ENCODE measurements at places on chromosomes 2 and 18.

DNA sequence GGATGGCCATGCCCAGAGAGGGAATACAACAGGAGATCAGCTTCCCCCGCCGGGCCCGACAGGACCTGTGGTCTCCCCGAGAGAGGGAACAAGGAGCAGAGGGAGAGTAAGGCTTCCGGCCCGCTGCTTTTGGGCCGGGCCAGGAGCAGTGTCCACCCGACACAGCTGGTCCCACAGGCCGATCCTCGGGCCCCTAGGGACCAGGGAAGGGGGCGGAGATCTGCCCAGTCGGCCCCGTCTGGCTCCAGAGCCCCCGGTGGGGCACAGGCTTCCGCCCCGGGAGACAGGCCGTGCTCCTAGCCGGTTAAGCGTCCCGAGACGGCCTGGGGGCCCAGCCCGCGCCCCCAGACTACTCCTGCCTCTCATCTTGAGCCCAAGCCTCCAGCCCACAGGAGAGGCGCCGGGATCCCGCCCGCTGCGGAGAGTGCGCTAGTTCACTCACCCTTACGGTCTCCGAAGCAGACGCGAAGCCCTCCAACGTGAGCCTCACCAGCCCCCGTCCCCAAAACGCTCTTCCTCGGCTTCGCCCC, at the start of gene MCFD2:
Gene MCFD2, minus strand, starts transcription at position 526 of the 530 bp plus-strand sequence. CDS start 6,635 bp downstream, outside the sequence.
- DNase-seq: no peak

- no peak for DNase-seq
Observed at GRCh38 chr2:9975328-9975727, 23.8 kb downstream of the GRHL1 start.

DNA sequence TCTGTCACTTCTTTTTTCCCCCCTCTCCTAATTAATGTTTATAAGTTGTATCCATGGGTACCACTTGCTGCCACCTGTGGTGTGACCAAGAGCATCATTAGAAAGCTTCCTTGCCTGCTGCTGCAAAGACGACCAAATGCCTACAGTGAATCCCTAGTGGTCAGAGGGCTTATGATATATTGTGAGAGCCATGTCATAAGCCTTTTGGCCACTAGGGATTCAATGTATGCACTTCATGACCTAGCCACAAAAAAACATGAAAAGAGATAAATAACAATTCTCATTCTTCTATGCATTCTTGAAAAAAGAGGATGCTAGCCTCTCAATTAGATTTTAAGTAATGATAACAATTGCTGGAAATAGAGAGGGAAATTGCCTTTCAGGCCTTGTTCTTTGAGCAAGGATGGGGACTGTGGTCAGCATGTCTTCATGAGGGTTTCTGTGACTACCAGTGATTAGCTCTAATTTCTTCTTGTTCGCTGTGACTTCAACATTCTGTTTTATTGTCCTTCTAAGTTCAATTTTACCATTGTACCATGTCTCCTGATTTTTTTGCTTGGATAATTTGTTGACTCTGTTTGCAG, 435.3 kb downstream of the TGIF1 start:
- no peak for DNase-seq

GRCh38 chr18:51137026-51137729, 60.3 kb downstream of the MEX3C start:
- no peak for DNase-seq

GRCh38 chr2:96523659-96524481, 12.7 kb upstream of the ARID5A start:
- no peak for DNase-seq

DNA sequence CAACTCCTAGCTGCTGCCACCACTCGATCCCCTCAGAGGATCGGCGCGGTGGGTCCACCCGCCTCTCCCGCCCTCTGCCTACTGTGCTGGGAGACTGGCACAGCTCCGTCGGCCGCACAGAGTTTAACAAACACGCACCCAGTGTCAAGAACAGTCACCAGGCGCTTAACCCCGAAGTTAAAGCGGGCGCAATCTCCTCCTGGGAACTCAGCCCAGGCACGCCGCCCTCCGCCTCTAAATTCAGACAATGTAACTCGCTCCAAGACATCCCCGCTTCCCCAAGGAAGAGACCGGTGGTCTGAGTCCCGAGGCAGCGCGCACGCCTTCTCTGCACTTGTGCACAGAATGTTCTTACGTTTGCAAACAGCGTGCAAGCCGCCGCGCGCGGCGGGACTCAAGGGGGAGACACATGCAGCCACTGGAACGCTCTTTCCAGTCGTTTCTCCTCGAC, 533 bp downstream of the CXCR4 start:
- no peak for DNase-seq

GRCh38 chr2:225932811-225933413, 533.4 kb downstream of the NYAP2 start:
- no peak for DNase-seq

- no peak for DNase-seq
Observed at GRCh38 chr2:85318222-85319074, 9.3 kb downstream of the TGOLN2 start.

- DNase-seq: no peak
Observed at GRCh38 chr2:59737299-59737698, 816.2 kb downstream of the BCL11A start.

GRCh38 chr2:107281637-107282036, 395.7 kb upstream of the ST6GAL2 start:
- DNase-seq: no peak

DNA sequence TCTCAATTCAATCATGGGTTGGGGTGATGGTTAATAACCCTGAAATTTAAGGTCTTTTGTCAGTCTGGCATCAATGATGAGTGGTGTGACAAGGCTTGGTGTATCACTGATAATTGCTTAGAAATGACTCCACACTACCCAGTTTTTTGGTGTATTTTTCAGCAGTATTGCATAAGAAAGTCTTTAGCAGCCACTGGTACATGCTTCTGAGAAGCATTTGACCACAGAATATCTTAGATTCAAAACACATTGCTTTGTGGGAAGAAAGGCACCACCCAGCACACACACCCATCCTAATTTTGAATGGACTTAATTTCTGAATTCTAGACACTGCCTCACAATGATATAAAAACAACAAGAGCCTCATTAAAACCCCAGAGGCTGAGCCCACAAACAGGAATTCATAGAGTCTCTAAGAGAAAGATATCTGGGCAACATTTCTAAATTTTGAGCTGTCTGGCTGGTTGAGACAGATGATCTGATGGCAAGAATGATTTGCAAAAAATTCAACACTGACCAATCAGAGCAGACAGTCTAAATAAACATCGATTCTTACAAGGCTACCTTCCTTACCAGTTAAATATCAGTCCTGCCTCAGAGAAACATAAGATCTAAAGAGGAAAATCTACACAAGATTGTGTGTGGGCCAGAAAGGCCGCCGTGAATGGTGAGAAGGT, 114.7 kb upstream of the CYP1B1 start:
- no peak for DNase-seq

DNA sequence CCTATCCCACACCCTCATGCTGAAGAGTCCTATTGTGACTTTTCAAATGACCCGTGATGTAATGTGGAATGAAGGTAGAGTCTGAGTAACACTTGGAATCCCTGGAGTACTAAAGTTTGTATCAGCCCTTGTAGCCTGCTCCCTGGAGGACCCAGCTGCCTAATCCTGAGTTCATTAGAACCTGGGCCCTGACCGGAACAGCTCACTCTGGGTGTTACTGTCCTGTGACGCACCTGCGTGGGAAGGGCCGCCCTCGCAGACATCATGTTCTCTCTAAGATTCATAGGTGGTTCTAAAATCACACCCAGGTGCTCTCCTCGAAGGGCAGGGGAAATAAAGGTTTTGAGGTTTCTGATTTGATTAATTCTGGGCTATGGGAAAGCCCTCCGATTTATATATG, 62.3 kb downstream of the NCK2 start:
- no peak for DNase-seq

DNA sequence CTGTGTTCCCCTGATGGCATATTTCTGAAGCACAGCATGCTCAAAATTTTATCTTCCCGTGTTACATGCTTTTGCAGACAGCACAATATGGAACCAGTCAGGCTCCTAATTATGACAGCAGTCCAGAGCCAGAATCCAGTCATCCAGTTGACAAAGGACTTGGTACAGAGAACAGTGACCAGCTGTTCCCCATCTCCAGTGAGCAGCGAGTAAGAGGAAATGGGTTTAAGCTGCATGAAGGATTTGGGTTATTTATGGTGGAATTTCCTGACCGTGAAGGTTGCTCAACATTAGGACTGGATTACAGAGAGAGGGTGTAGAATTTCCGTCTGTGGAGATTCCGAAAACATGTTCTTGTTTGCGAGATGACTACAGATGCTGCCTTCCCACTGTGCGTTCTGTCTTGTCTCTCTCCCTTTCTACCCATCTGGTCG, 24.4 kb downstream of the SGPP2 start:
- no peak for DNase-seq

- DNase-seq: no peak
Observed at GRCh38 chr2:134202371-134202770, 51.5 kb upstream of the MGAT5 start.

DNA sequence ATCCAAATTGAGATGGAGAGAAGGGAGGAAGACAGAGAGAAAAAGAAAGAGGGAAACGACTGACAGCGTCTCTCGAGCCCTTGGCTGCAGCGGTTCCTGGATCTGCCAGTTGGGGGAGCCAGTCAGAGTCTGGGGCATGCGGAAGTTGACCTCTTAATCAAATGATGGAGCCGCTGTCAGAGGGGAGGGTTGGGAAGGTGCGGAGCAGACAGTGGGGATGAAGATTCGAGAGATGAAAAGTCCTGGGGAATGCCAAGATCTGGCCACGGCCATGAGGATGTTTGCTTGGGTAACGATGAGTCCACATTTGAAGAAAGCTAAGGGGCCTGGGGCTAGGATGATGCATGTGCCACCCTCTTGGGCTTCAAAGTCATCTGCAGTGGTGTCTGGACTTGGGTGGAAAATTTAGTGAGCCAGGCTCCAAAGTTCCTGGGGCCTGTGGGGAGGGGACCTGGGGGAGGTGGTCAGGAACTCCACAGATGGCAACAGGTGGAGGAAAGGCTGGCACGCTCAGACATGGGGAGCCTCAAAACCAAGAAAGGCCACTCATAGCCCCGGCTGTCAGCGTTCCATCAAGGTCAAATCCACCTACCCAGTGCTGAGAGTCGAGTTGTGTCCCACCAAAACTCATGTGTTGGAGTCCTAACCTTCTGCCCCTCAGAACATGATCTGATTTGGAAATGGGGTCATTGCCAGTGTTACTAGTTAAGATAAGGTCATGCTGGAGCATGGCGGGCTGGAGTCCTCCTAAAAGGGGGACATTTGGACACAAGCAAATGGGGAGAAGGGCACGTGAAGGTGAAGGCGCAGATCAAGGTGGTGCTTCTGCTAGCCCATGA, 200.1 kb downstream of the NDUFA10 start:
- DNase-seq: no peak

GRCh38 chr18:75140296-75140695, 68.6 kb downstream of the PTGR3 start:
- no peak for DNase-seq

- no peak for DNase-seq
Observed at GRCh38 chr2:18520451-18521425, 39.7 kb downstream of the RDH14 start.

DNA sequence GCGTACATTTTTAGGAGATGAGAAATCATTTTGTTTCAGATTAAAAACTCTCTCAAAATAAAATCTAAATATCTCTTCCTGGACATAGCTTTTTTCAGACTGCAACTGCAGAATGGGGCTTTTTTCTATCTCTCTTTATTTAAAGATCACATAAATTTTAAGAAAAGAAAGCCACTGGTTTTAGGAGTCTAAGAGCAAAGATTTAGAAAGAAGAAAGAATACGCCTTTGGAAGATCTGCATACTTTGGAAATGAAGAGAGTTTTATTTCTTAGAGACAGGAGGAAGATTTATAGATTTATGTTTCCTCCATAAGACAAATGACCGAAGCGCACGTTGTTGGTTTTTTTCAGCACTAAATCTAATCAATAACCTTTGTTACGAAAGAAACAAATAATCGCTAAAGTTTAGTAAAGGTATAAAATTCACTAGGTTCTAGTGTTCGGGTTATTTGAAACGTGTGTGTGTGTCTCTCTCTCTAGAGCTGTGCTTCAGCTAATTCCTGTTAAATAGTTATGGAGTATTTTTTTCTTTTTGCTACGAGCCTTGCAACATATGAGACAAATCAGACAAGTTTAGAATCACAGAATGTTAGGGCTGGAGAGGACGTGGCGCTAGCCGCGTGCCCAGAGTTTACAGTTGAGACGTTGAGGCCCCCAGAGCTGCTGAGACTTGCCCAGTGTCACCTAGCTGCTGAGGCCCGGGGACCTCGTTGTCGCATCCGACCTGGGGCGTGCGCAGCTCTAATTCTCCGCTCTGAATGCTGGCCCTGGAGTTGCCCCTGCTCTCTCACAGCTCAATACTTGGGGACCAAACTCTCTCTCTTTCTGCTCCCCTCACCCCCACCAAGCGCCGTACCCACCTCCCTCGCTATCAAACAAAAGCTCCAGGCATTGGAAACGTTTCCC, 69.9 kb downstream of the CTAGE1 start:
- no peak for DNase-seq

GRCh38 chr2:147607379-147607778, 237.4 kb upstream of the ACVR2A start:
- DNase-seq: no peak

GRCh38 chr2:235541838-235542549, 48.2 kb downstream of the AGAP1 start:
- no peak for DNase-seq

GRCh38 chr18:2916184-2916583, 69.4 kb downstream of the EMILIN2 start:
- DNase-seq: no peak
